ENCODE measurements at places on chromosomes 11 and 22.

DNA sequence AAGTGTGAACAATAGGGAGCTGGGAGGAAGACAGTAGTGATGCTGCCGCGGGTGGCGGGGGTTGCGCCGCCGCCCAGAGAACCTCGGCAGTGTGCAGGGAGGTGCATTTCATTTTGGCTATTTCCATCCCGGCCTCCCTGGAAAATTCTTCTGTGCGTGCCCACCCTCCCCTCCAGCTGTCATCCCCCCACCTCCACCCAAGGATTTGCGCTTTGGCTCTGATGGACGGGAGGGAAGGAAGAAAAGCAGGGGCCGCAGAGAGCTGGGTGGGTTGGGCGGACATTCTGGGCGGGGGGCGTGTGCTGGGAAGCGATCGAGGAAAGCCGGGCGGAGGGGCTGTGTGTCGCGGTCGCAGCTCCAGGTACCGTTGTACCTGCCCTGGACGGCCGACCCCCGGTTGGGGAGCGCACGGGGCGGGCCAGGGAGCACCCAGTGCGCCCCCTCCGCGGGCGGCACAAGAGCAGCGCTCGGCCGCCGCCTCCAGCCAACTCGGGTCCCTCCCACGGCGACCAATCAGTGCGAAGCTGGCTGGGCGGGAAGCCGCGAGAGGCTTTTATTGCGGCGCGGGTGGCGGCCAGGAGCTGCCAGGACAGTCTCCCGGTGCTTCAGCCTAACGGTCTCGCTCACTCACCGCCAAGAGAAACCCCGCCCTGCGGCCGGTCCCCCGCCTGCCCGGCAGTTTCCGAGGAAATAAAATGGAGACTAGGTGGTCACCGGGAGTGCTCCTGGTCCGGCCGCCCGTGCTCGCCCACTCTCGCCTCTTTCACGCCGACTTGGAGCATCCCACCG, 1.6 kb downstream of the NCAM1 start:
- DNase-seq: no peak

GRCh38 chr11:61302550-61302949, 7.4 kb upstream of the VWCE start:
- DNase-seq: no peak

GRCh38 chr11:975827-976226, 50.2 kb downstream of the AP2A2 start:
- DNase-seq: peak; percentile 50

GRCh38 chr22:42304324-42304790, 33.9 kb upstream of the TCF20 start:
- DNase-seq: no peak

DNA sequence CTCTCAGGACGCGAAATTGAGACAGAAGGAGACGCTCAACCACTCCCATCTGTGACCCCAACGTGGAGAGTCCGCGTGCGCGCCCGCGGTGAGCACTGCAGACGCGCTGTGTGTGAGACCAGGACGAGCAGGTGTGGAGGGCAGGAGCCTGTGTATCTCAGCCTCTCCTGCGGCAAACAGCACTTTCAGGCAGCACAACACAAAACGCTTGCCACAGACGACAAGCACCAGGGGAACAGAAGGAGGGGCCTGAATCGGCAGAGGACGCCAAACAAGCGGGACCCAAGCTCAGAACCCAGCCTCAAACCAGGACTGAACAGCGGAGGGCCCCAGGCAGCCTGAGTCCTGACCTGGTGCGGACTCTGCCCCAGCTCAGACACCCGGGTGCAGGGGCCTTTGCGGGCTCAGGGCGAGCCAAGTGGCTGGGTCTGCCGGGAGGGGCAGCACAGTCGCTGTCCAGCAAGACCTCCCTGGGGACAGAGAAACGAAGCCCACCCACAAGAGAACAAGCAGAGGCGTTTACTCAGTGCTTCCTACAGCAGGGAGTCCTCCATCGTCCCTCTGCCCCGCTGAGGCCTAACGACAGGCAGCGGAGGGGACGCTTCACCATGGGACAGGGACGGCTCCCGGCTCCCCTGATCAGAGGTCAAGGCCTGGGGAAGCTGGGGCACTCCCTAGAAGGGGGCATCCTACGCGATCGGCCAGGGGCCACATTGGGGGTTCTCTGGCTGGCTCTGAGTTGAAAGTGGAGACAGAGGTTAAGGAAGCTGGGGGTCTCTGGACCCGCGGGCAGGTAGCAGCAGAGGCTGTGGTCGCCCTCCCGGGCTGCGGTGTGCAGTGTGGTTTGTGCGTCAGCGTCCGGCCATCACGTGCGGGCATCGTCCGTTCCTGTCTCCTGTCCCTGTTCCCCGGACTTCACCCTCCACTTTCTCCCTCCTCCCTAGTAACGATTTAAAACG, 560.8 kb downstream of the BRD1 start:
- DNase-seq: no peak

DNA sequence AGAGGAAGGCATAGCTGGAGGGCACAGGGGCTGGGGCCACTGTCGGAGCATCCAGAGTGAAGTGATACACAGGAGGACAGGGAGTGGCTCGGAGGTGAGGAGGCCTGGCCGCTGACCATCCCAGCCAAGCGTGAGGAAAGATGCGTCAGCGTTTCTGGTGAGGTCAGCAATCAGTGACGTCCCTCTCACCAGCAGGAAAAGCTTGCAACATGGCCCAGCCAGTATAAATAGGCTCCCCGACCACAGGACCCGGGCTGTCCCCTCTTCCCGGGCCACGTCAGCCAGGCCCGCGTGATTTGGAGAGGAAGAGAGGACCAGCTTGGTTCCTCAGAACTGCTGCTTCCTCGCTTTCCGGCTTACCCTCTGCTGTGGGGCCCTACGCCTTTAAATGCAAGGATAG, 4.2 kb upstream of the OSM start:
- DNase-seq: no peak

DNA sequence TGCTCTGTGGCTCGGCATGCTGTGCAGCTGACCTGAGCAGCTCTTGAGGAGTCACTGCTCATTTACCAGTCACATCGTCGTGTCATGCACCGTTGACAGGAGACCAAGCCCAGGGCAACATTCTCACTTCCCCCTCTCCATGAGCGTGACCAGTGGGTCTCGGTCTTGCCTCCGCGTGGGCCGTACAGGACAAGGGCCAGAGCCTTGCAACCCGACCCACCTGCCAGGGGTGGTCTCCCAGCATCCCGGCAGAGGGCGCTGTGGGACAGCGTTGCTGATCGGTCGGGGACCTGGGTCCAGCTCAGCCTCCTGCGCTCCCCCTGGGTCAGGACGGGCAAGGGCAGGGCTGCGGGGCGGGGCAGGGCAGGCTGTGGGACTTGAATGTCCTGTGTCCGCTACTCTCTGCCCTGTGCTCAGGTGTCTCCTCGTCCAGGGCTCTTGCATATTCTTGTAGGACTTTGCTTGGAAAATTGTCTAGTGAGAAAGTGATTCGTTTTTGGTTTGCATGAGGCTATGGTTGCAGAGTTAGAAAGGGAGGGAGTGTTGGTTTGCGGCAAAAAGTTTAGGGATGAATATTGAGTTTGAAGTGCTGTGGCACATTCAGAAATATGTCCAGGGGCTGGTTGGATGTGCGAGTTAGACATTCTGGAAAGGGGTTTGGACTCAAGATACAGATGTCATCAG, 16.2 kb downstream of the EIF4G2 start:
- no peak for DNase-seq

GRCh38 chr11:95241681-95242081, 10.7 kb upstream of the SESN3 start:
- DNase-seq: no peak

DNA sequence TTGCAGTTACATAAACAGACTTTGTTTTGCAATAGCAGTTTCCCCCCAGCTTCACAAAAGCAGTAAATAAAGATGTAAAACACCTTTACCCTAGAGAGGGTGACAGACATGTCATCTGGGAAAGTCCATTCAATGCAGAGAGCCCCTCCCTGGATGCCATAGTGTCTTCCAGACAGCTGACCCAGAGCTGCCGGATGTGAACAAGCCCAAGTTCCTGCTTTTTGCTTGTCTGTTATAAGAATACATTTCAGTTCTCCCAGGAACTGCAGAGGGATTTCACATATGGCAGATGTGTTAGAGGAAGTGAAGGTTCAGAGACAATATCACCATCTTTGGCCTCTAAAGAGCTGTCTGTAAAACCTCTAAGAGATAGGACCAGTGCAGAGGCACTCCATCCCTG, 48.9 kb downstream of the RELT start:
- DNase-seq: no peak

- no peak for DNase-seq
Measured at GRCh38 chr11:10355257-10355661, 50.4 kb downstream of the ADM start.

DNA sequence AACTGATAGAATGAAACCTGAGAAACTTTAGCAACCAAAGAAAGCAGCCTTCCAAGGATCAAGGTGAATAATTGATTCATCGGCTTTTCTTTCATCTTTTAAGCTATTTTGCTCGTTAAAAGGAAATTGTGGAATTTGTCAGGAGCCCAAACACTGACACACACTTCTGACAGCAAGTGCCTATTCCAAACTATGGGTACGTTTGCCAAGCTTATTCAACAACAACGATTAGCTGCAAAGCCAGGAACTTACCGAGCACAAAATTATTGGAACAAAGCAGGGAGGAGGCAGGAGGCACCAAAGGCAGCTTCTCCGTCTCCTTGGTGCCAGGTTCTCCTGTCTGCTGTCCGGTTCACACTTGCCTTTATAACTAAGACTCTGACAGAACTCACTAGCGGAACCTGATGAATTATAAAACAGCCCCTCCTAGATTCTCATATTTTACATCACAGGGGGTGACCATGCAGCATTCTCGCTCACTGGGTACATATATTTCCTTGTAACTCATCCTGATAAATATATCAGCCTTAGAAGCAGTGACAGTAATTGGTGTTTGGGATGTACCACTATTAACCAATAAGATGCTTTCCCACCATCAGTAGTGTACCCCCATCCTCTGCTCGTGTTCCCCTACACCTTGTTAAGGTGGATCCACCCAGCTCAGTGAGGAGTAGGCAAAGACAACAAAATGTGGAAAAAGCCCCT, 395.9 kb upstream of the CCDC90B start:
- DNase-seq: no peak

GRCh38 chr11:32279672-32280071, 155.7 kb downstream of the WT1 start:
- DNase-seq: no peak

GRCh38 chr22:35564975-35565867, 24.6 kb downstream of the RASD2 start:
- no peak for DNase-seq

- no peak for DNase-seq
Measured at GRCh38 chr11:36098853-36099375, 155.1 kb downstream of the LDLRAD3 start.

DNA sequence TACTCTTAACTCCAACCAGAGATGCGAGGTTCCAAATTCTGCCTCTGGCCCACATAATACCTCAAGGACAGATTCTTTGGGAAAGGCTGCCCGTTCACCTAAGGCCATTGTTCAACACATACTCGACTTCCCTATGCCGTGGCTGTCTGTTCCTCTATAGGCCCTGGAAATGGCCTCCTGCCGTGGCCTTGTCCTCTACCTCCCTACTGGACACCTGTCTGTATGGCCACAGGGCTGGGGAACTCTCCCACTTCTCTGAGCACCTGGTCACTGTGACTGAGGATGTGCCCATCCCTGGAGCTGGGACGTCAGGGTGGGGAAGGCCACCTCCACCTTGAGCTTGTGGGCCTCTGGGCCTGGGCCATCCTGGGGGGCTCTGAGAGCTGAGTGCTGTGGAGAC, 340.5 kb upstream of the B3GAT1 start:
- no peak for DNase-seq

- no peak for DNase-seq
Measured at GRCh38 chr22:44693145-44693544, 8.9 kb upstream of the PRR5 start.

DNA sequence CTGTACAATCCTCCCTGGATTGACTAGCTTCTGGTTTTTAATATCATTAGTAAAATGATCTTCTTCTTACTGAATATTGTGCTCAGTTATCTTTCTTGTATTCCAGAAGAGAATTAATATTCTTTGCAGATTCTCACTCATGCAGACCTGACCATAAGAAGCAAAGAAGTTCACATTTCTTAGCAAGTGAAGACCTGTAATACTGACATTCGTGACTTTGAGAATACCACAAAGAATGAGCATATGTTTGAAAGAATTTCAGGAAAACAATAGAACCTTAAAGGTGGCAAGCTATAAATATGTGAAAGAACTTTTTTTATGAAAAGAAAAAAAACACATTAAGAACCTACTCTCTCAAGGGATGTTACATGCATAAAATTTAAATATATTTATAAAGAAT, 371.6 kb downstream of the JRKL start:
- no peak for DNase-seq

- DNase-seq: peak; percentile 78
Measured at GRCh38 chr11:115217726-115218311, 286.4 kb downstream of the CADM1 start.

DNA sequence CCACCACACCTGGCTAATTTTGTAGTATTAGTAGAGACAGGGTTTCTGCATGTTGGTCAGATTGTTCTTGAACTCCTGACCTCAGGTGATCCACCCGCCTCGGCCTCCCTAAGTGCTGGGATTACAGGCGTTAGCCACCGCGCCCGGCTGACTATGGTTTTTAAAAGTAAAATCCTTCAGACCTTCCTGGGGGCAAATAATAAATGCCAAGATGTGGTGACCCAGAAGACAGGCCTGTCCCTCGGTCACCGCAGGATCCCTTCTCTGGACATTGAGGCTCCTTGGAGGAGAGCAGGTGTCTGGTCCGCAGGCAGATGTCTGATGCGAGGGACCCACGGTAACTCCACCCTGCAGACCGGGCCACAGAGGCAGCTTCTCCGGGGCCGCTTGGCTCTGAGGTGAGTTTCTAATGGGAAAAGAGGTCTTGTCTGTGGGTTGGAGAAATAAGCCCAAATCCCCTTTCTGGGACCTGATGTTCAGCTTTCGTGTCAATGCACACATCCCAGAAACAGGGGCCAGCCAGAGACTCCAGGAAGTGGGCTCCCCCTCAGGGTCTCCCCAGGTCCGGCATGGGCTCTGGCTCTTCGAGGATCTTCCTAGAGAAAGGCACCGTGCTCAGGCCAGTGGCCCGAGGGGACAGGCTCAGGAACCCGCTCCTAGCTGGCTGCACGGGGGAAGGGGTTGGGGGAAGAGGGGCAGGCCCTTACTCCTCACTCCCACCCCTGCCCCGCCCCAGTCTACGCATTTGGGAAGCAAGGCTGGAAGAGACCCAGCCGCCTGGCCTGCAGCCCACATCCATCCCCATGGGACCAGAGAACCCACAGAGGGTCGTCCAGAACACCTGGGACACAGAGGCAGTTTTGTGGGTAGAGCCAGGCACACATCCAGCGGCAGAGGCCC, 100.6 kb downstream of the WNT7B start:
- DNase-seq: no peak

GRCh38 chr11:15882876-15883454, 473.4 kb downstream of the SOX6 start:
- no peak for DNase-seq

DNA sequence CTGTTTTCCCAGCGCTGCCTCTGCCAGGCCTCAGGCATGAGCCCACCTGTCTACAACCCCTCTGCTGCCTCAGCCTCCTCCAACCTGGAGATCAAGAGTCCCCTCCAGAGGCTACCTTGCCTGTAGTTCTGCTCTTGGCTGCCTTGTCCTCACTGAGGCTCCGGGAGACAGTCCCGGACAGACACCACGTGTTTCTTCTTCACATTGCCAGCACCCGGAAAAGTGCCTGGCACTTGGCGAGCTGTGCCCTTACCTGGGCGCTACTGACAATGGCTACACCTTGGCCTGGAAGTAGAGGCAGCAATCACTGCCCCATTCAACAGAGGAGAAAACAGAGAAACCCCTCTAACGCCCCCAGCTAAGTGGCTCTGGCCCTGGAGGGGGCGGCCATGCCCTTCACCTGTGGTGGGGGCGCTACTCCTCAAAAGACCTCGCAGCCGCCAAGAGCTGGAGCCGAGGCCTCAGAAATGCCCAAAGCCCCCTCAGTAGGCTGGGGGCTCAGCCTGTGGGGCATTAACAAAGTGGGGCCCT, 3.0 kb upstream of the NAP1L4 start:
- DNase-seq: no peak

Measured in Jurkat, Clone E6-1 (cell line).